ENCODE measurements at places on chromosomes 7 and 10.
A peak's percentile ranks its signal among the peaks of the same experiment; 100 is the strongest.

DNA sequence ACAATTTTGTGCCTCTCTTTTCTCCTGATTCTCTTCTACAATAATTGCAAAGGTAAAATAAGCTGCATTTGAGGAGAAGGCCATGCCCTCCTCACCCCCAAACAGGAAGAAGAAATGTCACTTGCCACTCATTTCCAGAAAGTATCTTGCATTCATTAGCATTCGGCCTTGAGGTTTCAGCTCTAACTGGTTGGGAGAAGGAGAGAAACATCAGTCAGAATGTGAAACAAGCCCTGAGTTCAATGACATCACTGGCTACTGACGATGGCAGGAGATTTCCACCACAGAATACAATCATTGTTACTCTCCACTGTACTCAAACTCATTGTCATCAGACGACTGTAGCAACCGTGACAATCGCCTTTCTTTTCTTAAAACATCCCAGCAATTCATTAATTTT is 72.8 kb downstream of the PRKCQ start:
- DNase-seq = no peak

GRCh38 chr7:137395420-137395819 is 51.9 kb upstream of the PTN start:
- DNase-seq = no peak

DNA sequence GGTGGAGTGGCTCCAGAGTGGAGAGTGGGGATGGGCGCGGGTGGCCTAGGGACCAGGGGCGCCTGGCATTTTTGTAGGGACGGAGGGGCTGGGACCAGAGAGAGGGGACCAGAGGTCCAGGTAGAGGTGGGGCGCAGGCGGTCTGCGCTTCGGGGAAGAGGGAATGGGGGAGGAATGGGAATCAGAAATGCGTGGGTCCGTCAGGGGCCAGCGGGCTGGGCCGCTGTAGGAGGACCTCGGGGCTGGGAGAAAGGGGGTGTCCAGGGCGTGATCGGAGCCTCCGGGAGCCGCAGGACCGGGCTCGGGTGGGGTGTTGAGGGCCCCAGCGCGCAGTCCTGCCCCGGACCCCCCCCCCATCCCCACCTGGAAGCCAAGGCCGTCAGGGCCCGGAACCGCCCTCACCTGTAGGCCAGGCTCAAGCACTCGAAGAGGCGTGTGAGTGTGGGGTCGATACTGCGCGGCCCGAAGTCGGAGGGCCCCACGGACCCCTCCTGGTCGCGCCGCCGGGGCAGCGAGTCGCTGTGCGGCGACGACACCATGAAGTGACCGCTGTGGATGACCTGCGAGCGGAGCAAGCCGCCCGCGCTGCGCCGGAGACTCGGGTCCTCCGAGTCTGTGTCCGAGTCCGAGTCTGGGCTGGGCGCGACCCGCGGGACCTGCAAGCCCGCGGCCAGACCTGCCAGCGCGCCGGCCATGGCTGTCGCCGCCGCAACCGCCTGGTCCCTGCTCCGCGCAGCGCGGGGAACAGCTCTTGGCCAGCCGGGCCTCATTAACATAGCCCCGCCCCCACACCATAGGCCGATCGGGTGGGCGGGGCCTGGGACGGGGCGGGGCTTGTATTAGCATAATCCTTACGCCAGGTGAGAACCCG is at the start of gene MLXIPL:
Gene MLXIPL (minus strand): TSS at position 725 of the 871 bp plus-strand sequence. CDS start 30 bp downstream, at position 695.
- peak; percentile 46 for DNase-seq

GRCh38 chr10:36114913-36115312 is 472.8 kb upstream of the FZD8 start:
- DNase-seq = no peak

DNA sequence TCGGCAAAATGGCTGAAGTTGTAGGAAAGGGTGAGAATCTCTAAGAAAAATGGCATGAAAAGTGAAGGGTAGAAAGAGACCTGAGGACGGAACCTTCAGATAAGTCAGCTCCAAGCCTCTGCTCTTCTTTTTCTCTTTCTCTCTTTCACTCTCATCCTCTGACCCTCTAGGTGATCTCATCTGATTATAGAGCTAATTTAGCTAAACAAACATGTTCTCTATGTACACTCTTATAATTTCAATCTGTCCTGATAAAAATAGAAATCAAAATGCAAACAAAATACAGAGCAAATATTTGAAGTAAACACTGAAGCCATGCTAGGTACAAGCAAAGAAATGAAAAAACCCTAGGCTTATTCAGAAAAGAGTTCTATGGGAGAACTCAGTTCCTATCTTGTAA is 14.4 kb upstream of the CUBN start:
- DNase-seq = no peak

- no peak for DNase-seq
Observed at GRCh38 chr7:112130729-112131410, 75.3 kb downstream of the DOCK4 start.

DNA sequence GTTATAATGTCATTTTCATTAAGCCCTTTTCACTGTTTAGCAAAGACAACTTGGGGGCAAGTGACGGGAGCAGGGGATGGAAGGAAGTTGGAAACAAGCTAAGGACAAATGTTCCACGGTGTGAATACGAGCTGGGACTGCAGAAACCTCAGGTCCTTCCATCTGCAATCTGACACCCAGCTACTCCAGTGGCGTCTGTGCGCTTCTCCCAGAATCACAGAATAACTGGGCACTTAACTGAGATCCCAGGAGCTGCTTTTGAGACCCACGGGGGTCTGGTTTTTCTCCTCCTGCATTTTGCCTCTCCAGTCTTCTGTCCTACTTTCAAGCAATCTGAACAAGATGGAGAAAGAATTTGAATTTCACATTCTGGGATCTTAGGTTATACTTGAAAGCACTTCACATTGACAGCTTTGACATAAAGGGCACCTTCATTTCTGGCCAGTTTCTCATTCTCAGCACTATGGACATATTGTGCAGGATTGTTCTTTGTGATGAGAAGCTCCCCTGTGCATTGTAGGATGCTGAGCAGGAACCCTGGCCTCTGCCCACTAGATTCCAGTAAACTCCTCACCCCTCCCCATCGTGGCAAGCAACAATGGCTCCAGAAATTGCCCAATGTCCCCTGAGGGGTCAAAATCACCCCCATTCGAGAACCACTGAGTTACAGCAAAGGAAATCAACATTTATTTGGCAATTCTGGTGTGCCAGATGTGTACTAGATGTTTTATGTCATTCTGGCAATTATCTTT is 194.1 kb downstream of the CACNB2 start:
- DNase-seq = no peak

GRCh38 chr10:514137-514671 is 175.3 kb downstream of the DIP2C start:
- no peak for DNase-seq

DNA sequence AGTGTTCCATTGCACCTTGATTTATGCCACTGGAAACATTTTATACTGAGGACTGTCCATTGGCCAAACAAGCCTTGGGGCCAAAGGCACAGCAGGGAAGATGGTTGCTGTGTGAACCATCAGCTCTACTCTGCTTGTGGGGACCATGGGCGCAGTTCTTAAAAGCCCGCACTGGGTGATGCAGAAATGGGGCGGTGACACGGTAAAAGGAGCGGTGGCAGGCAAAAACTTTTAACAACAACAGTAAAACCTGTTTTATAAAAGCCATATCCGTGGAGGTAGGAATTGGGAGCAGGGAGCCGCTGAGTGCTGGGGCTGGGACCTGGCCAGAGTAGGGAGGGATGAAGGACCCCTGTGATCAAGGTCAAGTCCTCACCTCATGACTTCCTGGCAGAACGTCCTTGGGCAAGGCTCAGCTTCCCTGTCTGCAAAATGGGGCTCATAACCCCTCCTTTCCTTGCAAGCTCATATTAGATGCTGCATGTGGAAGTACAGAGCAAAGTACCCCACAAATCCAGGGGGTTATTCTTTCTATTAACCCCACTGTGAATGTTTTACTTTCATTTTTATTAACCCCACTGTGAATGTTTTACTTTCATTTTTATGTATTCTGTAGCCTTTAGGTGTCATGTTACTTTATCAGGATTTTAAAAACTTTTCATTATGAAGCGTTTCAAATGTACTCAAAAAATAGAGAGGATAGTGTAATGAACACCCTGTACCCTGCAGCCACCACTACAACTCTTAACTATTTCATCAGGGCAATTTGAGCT is 78.3 kb downstream of the GRK5 start:
- no peak for DNase-seq

DNA sequence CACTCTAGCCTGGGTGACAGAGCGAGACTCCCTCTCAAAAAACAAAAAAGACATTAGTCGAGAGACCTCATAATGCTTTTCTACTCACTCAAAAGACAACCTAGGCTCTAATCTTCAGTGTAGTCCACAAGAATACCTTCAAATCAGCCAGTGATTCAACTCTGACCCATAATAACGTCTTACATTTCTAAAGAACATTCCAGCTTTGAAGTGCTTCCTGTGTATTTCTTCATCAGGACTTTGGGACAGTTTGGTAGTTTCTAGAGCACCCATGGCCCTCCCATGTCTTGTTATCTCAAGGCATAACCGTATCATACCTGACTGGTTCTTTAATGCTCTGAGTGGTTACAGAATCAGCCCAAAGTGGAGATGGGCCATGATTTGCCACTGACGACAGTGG is 221.3 kb downstream of the SKIDA1 start:
- DNase-seq = no peak

DNA sequence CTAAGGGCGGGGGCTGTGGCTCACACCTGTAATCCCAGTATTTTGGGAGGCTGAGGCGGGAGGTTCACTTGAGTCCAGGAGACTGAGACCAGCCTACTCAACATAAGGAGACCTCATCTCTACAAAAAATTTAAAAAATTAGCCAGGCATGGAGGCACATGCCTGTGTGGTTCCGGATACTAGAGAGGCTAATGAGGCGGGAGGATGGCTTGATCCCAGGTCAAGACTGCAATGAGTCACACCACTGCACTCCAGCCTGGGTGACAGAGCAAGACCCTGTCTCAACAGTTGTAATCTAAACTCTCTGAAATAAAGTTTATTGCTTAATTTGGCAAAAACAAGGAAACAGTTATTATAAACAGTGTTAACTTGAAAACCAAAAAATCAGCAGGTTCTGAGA is 123.3 kb downstream of the USP6NL start:
- no peak for DNase-seq

- no peak for DNase-seq
Observed at GRCh38 chr10:31940839-31941653, 12.4 kb upstream of the ARHGAP12 start.

- no peak for DNase-seq
Observed at GRCh38 chr10:103491729-103492364, 1.7 kb upstream of the NEURL1 start.

DNA sequence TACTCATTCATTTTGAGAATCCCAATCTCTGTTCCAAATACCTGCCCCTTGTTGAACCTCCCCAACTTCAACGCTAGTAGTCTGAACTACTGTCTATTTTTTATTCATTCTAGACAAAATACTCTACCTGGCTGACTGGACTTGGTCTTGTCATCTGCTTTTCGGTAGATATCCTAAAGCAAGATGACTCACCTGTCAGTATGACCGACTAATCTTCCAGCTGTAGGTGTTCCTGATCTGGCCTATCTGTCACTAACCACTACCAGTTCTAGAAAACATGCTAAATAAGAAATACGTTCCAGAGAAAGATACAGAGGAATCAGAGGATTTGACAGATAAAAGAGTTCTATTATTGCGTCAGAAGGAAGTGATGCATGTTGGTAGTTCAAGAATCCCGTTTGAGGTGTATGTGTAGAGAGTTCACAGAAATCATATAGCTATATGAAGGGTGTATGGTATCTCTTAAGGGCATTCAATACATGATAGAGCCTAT is 81.1 kb downstream of the IDE start:
- no peak for DNase-seq

- DNase-seq = no peak
Observed at GRCh38 chr10:14016011-14016536, 314.6 kb downstream of the FRMD4A start.

DNA sequence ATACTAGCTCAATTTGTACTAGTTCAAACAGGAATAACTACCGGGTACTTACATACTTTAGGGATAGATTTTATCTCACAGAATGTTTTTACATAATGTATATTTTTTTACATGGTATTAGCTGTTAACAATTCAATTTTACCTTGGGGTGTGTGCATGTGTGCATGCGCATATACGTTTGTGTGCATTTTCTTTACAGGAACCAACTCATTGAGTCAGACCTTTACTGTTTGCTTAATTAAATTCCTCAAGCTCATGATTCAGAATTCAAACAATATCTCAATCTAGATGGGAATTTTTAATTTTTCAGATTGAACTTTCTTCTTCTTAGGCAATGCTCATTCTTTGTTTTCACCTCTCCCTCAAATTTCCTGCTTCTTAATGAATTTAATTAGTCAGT is 24.7 kb upstream of the WASL start:
- DNase-seq = no peak

- no peak for DNase-seq
Observed at GRCh38 chr7:101754424-101755159, 62.8 kb upstream of the CUX1 start.

DNA sequence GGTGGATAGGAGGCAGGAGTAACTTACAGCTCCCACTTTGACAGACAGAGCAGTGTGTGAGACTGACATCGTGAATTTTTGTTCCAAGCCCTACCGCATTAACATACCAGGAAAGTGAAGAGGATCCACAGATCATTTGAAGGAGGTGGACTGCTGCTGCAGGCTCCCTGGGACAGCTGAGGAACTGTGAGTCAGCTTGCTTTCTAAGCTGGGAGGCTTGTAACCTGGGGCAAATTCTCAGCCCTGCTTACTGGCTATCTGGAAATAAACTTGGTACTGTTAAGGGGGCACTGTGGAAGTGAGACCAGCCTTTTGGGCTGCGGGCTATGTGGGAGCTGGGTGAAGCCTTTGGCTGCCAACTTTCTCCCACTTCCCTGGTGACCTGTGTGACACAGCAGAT is 1202.5 kb downstream of the DNAJB9 start:
- DNase-seq = no peak

DNA sequence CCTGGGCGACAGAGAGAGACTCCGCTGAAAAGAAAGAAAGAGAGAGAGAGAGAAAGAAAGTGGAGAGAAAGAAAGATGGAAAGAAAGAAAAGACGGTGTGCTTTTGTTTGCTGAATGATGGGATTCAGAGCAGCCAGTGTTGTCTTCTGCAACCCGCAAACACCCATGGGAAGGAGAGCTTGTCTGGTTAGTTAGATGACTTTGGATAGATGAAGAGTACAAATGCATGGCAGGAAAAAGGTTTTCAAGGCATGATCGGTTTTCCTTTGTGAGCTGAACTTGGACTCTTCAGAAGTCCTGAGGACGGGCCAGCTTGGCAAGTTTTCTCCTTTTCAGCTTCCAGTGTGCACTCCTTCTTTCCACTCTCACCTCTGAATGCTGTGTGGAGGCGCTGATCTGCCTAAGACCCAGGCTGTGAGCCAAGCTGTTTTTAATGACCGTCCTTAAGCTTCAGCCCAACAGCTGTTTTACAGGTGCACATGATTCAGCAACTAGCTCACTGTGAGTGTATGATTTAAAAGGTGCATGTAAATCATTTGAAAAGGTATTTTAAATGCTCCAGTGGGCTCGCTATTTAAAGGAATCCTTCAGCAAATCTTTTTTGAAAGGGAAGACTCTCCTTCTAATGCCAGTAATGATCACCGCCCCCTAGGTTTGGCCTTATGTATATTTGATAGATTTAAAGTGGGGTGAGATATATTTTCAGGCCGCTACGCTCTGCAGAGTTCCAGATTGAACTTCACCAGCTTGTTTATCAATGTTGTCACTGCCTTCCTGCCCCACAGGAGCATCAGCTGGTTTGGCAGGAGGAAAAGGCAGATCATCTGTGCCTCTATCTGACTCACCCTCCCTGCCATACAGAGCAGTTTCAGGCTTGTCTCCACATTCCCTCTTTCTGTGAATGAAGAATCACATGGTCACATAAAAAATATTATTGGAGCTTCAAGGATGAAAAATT is 115.0 kb downstream of the PLXDC2 start:
- no peak for DNase-seq
